B cell (primary cell): ENCODE measurements at places on chromosomes 12 and 14.

DNA sequence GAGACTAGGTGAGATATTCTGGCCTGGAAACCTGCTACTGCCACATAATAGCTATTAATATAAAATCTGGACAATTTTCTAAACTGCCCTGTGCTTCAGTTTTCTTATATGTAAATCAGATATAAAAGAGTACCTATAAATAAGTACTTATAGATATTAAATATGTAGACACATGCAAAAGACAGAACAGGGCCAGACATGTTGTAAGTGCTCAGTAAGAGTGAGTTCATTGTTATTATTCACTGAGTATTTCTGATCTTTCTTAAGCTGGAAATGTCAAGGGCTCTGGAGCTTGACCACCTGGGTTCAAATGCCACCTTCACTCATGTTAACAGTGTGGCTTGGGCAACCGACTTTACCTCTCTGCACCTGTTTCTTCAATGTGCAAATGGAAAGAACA, 179.8 kb downstream of the GALC start:
- no peak for DNase-seq

DNA sequence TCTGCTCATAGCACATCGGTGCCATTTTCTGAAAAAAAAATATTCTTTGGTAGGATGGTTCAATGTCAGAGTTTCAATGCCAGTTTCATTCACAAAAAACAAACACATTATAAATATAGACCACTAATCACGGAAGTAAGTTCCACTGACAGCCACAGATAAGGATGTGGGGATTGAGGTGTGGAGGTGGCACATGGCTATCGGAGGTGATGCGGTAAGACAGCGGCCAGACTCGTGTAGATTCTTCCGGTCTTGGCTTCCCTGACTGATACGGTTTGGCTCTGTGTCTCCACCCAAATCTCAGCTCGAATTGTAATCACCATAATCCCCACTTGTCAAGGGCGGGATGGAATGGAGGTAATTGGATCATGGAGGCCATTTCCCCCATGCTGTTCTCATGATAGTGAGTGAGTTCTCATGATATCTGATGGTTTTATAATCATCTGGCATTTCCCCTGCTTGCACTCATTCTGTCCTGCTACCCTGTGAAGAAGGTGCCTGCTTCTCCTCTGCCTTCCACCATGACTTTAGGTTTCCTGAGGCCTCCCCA, 693.4 kb downstream of the VRK1 start:
- DNase-seq, result no peak

GRCh38 chr14:100842799-100843198, 16.9 kb downstream of the MEG3 start:
- DNase-seq, result no peak

GRCh38 chr12:54160089-54160488, 28.7 kb downstream of the SMUG1 start:
- no peak for DNase-seq

- peak; percentile 50 for DNase-seq
Observed at GRCh38 chr14:50038398-50039119, 77.8 kb downstream of the VCPKMT start.

- DNase-seq, result no peak
Observed at GRCh38 chr12:2806700-2807099, 5.8 kb upstream of the ITFG2 start.

- DNase-seq, result no peak
Observed at GRCh38 chr12:30251546-30251945, 444.1 kb downstream of the IPO8 start.

DNA sequence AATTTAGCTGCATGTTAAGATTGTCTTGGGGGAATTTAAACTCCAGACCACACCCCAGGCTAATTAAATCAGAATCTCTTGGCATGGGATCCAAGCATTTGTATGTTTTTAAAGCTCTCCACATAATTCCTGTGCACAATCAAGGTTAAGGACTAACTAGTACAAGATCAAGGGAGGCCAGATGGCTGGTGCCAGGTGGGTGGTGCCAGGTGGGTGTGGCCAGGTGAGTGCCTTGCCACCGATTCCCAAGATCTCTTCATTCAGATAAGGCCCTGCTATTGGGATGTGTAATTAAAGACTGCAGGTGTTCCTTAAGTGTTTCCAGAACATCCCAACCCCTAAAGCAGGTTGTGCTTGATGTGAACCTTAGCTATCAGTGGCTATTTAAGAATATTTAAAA, 75.1 kb downstream of the NRXN3 start:
- DNase-seq, result no peak

GRCh38 chr14:95190346-95190840, 33.1 kb upstream of the DICER1 start:
- DNase-seq, result no peak

- no peak for DNase-seq
Observed at GRCh38 chr12:106296179-106296877, 6.2 kb upstream of the TCP11L2 start.
